ENCODE measurements at places on chromosomes 7 and 10. TPM values are rescaled to one million over a fixed set of nuclear protein-coding genes. Genes with fewer than 3 reads are reported as not detected.

GLCCI1 gene
- 1.2 TPM for total RNA-seq

TLX1 gene
- total RNA-seq: not detected

NKX1-2 gene
- total RNA-seq: 0.04 TPM

ZNF804B gene
- total RNA-seq: not detected

DGKB gene
- not detected for total RNA-seq

MACROH2A2 gene
- 24.8 TPM for total RNA-seq

RTKN2 gene
- 0.84 TPM for total RNA-seq

CNNM1 gene
- total RNA-seq: 19.0 TPM

CHAT gene
- not detected for total RNA-seq

FERD3L gene
- total RNA-seq: not detected

ADARB2 gene
- total RNA-seq: not detected

SUN3 gene
- total RNA-seq: not detected

Measured in A549 treated with DMSO at 1 μM for 4 hours (cell line).